ENCODE measurements at places on chromosomes 6 and 20.

GRCh38 chr20:62925420-62926228 is 681 bp downstream of the DIDO1 start:
- DNase-seq, result peak; percentile 55

GRCh38 chr6:5343998-5344397 is 82.7 kb downstream of the FARS2 start:
- no peak for DNase-seq

DNA sequence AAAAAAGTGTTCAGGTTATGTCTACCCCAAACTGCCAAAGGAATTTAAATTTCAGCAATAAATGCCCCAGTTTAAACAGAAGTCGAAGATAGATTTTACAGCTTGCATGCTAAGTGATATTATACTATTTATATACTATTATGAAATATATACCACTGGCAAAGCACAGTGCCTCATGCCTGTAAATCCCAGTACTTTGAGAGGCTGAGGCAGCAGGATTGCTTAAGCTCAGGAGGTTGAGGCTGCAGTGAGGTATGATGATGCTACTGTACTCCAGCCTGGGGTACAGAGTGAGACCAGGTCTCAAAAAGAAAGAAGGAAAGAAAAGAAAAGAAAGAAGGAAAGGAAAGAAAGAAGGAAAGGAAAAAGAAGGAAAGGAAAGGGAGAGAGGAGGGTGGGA is 102.1 kb downstream of the MTFR2 start:
- DNase-seq, result no peak

- DNase-seq, result no peak
Observed at GRCh38 chr6:75102301-75102700, 103.6 kb downstream of the COL12A1 start.

GRCh38 chr6:21228876-21229460 is 364.6 kb upstream of the SOX4 start:
- DNase-seq, result no peak

- no peak for DNase-seq
Observed at GRCh38 chr6:1326535-1327121, 14.7 kb downstream of the FOXQ1 start.

GRCh38 chr6:113732384-113732966 is 124.7 kb upstream of the MARCKS start:
- peak; percentile 82 for DNase-seq

DNA sequence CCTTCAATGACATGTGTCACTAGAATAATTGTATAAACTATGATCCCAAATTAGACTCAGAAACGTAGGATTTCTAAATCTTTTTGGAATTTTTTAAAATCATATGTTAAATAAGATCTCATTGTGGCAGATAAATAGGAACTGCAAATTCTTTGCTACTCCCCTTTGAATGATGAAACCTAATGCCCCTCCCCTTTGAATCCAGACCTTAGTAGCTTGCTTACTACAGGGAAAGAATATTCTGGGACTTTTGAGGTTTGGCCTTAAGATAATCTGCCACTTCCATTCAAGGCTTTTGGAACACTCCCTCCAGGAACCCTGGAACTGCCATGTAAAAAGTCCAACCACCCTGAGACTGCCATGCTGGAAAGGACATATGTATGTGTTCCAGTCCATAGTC is 7.1 kb downstream of the TDP2 start:
- no peak for DNase-seq
